ENCODE measurements at places on chromosomes 4 and X.

DNA sequence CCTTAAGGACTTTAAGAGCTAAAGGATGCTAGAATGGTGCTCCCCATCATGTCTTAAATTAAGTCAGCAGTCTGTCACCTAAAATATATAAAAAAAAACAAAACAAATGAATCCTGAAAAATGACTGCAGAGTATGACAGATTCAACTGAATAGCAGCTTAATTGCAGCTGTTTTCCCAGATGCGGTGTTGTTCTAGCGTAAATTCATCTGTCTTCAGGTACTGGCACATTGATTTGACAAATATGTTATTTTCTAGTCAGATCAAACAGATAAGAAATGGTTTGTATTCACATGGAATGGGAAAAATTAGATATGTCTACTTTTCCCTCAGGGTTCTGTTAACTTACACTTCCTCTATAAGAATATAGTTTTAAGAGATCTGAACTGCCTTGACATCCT is 211.7 kb downstream of the NAF1 start:
- DNase-seq: no peak

- DNase-seq: no peak
Observed at GRCh38 chr4:78939667-78940008, 400 bp upstream of the PAQR3 start.

GRCh38 chrX:16319929-16320328 is 152.6 kb downstream of the MAGEB17 start:
- no peak for DNase-seq

DNA sequence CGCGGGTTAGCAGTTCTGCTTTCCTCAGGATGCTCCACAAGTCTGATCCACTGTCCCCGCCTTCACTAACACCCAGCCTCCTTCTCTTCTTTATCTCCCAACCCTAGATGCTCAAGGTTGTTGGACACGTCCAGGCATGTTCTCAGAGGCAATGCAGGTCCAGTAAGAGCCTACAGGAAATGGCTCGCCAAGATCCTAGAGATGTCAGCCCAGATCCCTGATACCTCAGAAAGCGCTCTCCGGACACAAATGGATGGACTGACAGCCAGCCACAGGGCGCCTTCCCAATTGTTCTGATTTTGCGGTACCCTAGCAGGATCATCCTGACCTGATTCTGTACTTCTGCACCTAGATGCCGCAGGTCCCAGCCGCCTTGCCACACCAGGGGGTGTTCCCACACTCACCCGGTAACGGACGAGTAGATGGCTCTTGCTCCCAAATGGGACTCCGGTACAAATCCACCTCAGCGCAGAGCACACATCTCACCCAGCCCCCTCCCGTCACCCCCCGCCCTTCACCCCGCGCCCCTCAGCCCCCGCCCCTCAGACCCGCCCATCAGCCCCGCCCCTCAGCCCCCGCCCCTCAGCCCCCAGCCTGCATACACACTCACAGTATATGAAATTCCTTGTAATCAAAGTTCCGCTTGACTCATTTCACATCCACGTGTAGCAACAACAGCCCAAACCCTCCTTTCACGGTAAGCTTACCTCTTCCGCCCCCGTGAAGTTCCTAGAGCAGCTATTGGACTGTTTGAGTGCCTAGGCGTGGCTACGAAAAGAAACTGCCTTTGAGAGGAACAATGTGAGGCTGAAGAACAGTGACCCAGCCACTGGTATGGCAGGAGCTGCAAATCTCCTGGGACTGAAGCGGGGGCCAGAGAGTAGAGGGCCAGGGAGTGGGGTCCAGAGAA is at the start of gene EDA2R:
Gene EDA2R, minus strand, starts transcription at position 488 of the 910 bp plus-strand sequence. CDS start 23,058 bp downstream, outside the sequence.
- DNase-seq: no peak

GRCh38 chr4:163269166-163269565 is 63.2 kb downstream of the NPY1R start:
- DNase-seq: no peak

GRCh38 chr4:63036159-63036866 is 1372.9 kb downstream of the TECRL start:
- no peak for DNase-seq

- DNase-seq: no peak
Observed at GRCh38 chr4:139084804-139085093, 69.2 kb downstream of the NOCT start.

- no peak for DNase-seq
Observed at GRCh38 chr4:3675251-3676115, 90.7 kb upstream of the ADRA2C start.

- no peak for DNase-seq
Observed at GRCh38 chr4:164799410-164799809, 45.5 kb downstream of the SMIM31 start.

GRCh38 chr4:90081432-90082144 is 45.6 kb upstream of the CCSER1 start:
- DNase-seq: no peak

GRCh38 chr4:184815046-184815877 is 10.5 kb downstream of the ACSL1 start:
- no peak for DNase-seq

DNA sequence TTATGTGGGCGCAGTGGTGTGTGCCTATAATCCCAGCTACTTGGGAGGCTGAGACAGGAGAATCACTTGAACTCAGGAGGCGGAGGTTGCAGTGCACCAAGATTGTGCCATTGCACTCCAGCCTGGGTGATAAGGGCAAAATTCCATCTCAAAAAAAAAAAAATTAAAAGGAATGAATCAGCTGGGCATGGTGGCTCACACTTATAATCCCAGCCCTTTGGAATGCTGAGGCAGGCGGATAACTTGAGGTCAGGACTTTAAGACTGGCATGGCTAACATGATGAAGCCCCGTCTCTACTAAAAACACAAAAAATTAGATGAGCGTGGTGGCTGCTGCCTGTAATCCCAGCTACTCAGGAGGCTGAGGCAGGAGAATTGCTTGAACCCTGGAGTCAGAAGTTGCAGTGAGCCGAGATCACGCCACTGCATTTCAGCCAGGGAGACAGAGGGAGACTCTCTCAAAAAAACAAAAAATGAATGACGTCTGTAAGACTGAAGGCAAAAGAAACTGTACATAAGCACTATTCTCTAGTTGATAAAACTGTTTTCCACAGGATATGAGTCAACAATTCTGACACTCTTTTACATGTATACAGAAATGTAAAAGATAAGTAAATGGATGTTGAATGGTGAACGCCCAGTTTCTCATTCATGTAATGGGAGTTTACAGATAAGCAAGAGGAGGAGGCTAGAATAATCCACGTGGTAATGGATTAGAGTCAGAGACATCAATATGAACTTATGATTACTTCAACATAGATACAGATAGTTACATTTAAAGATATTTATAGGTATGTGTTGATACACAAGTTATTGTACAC is 22.2 kb downstream of the CENPC start:
- no peak for DNase-seq

GRCh38 chr4:170651786-170652185 is 562.0 kb upstream of the AADAT start:
- DNase-seq: no peak

GRCh38 chr4:40915318-40916217 is 165.8 kb downstream of the NSUN7 start:
- no peak for DNase-seq

DNA sequence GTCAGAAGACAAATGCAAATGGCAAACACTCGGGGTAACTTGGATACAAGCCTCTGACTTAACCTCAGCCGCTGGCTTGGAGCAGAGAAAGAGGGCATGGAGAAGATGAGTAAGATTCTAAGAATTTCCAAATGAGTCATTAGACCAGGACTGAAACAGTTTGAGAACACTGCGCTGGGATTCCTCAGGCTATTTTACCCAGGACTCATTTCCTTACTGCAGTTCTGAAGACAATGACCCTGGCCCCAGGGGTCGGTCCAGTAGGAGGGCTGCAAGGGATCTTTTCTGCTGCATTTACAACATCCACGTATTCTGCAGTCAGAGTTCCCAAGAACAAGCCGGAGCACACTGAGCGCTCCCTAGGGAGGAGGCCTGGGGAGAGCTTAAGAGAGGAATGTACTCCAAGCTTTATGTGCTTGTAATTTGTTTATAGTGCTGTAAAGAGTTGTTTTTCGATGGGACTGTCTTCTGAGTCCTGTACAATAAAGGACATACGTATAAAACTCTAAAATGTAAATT is 27.3 kb upstream of the SORBS2 start:
- no peak for DNase-seq

GRCh38 chr4:39305912-39306677 is 60.1 kb downstream of the RFC1 start:
- no peak for DNase-seq

DNA sequence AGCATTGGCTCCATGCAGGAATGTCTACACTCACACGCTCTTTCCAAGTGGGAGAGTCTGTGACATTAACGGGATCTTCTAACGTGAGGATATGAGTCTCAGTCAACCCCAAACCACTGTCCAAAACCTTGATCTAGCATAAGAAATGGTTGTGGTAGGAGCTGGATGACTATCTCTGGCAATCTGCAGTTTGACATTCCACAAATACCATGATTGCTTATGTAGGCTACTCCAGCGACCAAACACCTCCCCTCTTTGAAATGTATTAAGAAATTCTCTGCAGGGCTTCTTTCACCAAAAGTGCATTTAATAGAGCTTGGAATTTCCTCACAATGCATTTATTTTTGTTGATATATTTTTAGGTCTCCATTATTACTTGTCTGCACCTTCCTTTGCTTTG is 14.1 kb upstream of the STX18 start:
- no peak for DNase-seq

DNA sequence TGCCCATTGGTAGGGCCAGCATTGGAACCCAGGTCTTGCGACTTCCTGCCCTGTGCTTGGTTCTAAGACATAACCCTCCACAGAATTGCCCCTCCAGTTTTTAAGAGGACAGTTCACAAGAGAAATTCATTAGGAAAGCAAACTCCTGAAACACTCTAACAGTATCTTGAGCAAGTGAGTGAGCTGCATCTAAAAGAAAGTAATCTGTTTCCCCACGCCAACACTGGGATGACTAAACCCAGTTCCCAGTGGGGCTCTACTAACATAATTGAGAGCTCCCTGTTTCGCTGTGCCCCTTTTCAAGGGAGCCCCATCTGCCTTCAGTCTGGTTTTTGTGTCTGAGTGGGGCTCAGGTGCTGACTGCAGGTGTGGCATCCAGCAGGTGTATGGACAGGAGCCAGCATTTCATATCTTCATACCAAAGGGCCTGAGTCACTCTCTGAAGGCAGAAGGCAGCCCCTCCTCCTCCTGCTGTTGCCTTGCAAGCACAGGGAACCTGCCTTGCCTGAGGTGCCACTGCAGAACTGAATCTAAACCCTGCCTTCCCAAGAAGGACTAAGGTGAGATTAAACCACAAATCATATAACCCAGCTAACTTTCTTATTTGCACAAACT is 8.0 kb downstream of the AMOT start:
- no peak for DNase-seq

Data from activated naive CD8-positive, alpha-beta T cell treated with anti-CD3 and anti-CD28 coated beads, Interleukin-2, amount 50 U/mL, for 16 hours (primary cell).